ENCODE measurements at places on chromosomes 4 and X.

DNA sequence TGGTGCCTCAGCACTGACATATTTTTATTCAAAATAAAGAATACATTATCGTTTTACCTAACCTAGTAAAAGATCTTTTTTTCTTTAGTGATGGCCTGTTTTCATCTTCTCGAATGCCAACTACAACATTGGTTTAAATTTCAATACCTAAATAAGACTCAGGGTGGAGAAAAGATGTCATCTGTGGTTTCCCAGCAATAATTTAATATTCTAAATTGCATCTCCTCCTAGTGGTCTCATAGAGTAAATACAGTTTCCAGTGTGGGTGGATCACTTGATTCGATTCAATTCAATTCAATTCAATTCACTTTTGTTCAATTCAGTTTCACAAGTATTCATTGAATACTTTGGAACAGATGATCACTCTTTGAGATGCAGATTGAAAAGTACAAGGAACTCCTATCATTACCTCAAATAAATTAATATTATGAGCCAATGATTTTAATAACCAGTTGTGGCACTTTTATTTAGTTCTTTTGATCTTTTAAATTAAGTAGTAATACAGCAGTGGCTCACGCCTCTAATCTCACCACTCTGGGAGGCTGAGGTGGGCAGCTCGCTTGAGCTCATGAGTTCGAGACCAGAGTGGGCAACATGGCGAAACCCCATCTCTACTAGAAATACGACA, 427.2 kb downstream of the FAT4 start:
- no peak for DNase-seq

- DNase-seq = no peak
Observed at GRCh38 chr4:26342328-26343037, 21.7 kb downstream of the RBPJ start.

DNA sequence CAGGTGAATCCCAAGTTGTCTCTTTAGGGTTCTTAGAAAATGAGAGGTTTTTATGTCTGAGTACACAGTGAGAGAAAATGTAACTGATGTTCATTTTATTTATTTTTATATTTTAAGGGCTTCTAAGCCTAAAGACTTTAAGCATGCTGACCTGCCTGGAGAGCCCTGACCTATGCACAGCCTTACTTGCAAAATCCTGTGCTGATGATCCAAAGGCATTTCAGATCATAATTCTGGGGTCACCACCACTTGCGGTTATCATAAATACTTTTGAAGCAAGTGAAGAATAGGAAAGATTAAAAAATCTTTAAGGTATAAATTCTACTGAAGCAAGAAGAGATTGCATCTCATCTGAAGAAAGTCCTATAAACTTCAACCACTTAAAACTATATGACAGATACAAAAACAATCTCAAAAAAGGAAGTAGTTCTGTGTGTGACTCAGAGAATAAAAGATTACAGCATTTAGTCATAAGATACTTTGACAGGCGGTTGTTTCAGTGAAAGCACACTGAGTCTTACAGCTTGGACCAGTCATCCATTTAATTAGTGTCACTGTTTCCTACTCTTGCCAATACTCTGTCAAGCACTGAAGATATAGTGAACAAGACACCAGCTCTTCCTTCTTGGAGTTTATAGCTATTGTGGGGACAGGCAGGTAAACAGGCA, 245.2 kb upstream of the DIPK2B start:
- no peak for DNase-seq

DNA sequence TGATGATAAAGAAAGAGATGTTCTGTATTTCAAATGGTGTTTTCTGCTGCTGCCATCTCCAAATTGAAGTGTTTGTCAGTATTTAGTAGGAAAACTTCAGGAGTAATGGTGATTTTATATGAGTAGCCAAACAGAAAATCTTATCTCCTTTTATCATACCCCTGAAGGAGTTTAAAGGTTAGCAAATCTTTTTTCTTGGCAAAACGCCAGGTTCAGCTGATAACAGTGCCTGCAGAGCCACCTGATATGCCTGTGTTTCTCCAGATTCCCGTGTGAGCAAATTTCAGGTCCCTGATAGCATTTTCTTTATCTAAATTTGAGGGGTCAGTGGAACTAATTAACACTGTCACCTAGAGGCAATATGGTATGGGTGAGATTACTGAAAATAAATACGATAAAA, 65.8 kb upstream of the ETNPPL start:
- no peak for DNase-seq

DNA sequence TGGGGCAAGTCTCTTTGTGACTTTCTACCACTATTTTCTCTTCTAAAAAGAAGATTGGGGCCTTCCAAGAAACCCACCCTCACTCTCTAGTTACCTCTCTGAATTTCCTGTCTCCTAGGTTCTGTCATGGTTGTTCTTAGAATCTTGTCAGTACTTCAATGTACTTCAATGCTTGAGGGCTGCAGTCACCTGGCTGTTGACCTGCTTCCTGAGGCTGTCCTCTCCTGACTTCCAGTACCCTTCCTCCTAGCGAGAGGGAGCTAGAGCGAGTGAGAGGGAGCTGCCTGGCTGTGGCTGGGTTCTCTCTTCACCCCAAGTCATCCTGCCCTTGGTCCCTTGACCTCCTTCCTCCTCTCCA, 17.7 kb downstream of the CD99L2 start:
- DNase-seq = no peak

DNA sequence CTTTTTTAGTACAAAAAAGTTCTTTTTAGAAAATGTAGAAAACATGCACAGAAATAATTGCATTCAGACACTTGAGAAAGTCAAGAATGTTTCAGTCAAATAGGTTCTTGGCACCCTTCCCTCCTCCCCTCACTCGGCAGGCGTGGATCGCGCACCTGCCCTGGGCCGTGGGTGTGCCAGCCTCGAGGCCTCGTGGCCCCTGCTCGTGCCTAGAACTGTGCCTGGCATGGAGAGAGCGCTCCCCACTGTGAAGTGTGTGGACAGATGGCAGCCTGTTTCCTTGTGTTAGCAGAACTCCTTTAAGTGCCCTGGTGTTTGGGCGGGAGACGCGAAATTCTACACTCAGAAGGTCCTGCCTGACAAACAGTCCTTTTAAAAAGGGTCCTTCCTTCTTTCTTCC, 14.7 kb downstream of the RGS12 start:
- DNase-seq = no peak

DNA sequence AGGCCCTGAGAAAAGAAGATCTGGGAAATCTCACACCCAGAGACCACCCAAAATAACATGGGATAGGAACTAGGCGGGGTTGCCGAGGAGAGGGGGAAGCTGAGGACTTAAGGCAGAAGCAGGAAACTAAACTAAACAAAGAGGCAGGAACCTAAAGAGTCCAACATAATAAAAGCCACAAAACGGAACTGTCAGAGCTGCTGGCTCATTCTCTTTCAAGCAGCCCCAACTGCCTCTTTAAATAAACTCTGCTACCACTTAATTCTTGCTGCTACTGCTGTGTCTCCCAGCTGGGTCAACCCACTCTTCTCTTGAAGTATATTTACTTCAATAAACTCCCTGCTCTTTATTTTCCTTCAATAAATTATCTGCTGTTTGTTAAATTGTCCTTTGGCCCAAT, 44.5 kb downstream of the MAGEB16 start:
- DNase-seq = no peak

DNA sequence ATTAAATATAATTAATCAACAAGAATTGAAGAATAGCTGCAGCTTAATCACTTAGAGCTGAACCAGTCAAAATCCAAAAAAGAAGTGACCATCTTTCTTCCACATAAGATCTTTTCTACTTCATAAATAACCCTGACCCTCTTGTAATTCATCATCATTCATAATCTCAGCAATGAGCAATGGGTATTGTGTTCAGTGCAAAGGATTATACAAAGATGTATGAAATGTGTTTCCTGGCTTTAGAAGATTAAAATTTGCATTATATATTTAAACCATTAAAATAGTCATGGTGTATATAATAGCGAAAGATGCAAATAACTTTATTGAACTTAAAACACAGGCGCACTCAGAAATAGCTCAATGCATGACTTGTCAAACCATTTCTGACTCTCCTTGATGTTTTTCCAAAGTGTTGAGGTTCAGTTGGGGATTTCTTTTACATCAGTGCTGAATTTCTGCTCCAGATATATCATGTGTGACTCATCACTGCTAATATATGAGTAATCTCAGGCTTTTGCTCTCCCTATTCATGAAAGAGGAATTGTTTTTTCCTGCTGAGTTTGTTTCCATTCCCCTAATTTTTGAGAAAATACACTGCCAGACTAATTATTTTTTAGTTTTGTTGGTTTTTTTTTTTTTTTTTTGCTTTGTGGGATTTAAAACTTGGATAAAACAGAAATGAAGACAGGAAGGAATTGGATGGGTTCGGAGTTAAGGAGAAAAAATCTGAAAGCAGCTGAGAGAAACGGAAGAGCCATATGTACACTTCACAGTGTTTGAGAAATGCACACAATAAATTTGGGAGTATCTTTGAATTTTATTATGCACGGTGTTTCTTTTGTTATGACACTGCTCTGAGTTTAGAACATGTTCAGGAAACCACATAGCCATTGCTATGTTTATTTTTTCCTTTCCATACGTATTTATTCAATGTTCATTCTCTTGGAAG, 290.1 kb upstream of the PCDH7 start:
- DNase-seq = no peak

- DNase-seq = no peak
Observed at GRCh38 chr4:85391589-85392410, 83.2 kb upstream of the ARHGAP24 start.

DNA sequence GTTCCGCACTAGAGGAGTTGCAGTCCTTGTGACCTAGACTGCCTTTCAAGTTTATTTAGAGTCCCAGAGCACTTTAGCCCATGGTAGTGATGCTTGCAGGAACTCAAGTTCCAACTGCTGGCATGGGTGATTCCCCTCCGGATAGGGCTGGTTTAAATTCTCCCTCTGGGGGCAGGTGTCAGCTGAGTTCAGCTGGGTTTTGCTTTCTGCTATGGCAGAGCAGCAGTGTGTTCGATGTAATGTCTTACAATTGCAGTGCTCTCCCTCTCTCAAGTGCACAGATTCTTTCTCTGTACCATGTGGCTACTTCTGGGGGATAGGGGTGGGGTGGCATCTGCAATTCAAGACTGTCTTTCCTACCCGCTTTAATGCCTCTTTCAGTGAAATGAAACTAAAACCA, 164.8 kb upstream of the ZIC3 start:
- DNase-seq = no peak

GRCh38 chr4:153471698-153472093, 5.5 kb downstream of the TMEM131L start:
- no peak for DNase-seq

DNA sequence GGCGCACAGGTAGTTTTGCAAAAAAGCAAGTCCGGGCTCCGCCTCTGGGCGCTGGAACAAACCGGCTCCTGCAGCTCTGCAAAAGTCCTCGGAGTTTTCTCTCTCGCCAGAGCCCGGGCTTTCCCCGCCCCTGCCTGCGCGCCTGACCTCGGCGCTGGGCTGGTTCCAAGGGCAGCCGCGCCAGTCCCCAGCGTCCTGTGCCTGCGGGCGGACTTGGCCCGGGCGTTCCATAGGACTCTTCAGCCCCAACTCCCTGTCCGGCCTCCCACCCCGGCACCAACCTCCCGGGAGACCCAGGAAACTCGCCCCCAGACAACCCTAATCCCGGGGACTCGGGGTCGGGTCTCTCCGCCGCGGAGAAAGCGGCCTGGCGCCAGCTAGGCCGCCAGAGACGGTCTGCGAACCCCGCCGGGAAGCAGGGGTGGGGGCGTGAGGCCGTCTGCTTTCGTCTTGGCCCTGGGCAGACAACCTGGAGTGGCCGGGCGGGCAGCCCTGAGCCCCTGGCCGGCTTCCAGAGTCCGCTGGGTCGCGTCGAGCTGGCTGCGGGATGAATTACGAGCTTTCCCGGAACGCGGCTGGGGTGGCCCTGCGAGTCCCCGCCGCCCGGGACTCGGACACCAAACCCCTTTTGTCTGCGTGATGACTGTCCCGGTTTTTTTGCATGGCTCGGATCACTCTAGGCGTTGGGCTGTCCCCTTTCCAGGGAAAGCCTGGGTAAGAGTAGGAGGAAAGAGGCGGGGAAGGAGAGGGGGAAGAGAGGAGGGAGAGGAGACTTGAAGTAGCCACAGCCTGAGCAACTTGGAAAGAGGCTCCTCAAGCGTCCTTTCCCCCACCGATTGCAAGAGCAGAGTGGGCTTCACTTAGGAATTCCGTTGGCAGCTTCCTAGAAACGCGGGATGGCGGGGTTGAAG, 916 bp downstream of the MXRA5 start:
- no peak for DNase-seq

DNA sequence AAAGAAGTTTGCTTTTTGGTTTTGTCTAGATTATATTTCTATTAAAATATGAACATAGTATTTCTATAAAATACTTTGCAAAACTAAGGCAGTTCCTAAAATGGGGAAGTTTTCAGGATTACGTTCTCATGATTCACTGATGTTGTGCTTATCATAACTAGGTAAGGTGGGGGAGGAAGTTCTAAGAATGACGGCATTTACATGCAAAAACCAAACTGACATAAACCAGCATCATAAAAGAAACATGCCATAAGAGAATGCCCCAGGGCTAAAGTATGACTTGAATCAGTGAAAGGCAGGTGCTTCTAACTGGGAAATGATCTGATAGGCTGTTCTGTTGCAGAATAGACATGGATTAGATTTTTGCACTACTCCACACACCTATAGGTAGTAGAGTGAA, 204.7 kb upstream of the JADE1 start:
- DNase-seq = no peak

GRCh38 chr4:85642356-85643100, 167.6 kb downstream of the ARHGAP24 start:
- no peak for DNase-seq

DNA sequence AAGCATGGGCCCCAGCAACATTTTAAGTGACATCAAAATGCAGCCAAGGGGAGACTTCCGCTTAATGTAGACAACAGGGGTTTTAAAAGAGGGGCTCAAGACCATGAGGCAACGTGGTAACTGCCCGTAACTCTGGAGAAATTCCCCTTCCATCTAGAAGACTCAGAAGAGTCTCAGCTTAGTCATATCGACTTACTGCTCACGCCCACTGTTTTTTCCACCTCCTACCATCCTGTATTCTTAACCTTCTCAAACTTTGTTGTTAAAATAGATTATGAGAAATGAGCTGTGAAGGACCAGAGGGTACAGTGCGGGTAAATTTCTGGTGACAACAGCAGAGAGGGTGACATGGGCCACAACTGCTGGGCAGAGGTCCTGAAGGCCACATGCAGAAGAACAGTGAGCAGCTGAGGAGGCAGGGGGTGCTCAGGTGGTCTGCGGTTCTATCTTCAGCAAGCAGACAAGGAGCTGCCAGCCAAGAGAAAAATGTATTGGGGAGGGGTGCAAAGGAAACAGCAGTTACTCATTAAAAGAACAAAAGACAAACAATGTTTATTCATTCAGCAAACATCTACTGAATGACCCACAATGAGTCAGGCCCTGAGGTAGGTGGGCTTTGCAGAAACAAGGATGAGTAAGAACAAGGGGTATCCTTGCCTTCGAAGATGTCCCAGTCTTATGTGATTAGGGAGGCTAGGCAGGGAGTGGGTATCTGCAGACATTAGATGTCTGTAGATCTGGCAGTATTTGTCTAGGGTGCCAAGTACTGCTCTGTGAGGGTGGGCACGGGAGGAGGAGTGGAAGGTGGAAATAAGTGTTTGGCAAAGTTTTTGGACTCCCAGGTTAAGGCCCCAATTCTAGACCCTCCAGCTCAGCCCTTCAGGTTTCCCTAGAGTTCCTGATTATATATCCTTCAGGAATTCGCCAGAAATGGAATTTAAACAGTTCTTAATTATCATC, 175.3 kb downstream of the TSPAN5 start:
- DNase-seq = no peak

GRCh38 chr4:144189121-144189520, 48.6 kb upstream of the GYPA start:
- no peak for DNase-seq
